ENCODE measurements at places on chromosomes 6 and 20.

DNA sequence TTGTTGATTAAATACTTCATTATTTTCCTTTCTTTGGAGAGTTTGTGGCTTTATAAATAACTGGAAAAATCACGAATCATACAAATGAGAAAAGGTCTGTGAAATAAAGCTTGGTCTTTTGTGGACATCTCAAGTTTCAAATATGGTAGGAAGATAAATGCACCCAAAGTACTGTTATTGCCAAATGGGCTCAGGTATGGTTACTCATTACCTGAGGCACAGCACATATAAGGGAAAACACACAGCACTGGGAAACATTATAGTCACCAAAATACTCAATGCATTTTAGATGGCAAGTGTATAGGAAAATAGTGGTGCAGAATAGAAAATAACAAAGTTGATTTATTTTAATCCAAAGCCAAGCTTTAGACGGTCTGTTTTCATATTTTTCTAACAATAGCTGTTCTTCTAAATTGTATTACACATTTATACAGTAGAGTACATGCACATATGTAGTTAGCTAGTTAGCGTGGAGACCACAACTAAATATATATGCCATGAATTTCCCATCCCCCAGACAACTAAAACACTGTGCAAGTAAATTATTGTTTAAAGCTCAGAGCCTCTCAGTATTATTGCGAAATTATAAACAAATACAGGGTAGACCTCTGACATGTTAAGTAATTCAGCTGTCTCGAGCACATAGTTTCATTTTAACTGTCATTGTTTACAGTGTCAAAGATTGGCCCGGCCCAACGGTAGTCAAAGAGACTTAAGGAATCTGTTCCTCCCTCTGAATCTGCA, 336.0 kb downstream of the SYNE1 start:
- no peak for DNase-seq

DNA sequence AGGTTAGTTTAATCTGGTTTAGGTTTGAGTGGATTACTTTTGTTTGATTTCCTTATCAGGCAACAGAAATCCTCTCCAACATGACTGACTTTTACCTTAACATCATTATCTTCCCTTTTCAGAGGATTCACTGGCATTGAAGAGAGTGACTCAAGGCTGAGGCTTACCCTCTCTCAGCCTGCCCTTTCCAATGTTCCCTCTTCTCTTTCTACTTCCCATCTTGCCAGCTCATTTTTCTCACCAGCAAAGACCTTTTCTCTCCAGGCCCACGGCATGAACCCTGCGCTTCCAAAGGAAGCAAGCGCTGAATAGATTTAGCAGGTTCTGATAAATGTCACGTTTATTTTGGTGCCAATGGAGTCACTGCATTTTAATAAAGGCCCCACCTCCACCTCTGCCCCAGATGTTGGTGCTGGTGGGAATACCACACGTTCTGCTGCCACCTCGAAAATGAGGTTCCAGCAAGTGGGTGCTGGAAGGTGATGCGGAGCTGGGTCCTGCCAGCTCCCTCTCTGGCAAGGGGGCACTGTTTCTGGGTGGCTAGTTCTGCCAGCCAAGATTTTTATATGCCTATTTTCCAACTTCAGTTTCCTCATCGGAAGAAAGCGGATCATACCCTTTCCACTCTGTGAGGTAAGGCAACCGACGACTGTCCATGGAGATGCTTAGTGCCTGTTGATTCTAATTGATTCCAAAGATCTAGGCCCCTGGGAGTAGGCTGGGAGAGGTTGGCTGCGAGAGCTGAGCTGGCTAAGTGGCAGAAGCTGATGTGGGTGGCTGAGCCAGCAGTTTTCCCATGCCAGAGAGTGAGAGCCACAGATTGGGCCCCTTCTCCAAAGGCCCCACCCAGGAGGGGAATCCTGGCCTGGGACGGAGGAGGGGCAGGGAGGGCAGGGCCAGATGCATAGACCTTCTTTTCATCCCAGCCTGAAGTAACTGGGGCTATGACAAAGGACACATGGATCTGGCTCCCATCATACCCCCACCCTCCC, 87.7 kb upstream of the MAFB start:
- no peak for DNase-seq

- DNase-seq = no peak
These were observed 42.6 kb upstream of the SUPT3H start for GRCh38 chr6:45420083-45420908.

DNA sequence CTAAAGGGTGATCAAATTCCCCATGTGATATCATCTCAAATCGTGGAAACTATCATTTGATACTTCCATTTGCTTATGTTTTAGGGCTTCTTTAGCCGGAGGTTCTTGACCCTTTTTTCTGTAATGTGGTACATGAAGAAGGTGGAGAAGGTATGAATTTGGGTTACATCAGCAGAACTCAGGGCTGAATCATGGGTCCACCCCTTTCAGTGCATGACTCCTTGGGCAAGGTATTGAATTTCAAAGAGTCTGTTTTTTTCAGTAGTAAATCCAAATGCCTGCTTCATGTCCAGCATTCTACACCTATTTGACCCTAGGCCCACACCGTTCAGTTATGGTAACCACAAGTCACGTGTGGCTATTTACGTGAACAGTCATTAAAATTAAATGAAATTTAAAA, 30.6 kb upstream of the QKI start:
- no peak for DNase-seq

DNA sequence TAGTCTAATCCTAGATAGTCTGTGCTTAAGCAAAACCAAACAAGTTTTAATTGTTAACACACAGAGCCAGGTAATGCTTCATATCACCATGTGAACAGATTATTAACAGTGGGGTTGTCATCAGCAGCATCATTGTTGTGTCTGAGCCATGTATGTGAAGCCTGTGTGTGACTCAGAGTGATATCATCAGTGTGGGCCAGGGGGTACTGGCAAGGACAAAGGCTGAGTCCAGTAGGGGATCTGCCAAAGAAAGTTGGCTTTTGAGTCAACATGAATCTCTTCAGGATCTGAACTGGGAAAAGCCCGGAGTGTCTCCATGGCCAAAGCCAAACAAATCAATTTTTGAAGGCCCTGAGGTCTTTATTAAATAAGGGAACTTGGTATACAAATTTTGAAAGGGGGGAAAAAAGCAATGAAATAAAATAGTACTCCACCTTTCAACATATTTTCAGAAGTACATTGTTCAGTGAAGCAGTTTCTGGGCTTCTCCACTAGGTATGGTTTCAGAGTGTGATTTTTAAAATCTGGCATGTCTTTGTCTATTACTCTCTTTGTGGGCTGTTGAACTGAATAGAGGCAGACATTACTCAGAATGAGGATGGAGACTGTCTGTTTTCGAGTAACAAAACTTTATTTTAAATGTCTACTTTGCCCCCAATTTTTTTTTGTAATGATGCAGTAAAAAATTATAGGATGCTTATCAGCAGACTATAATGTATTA, 444.2 kb upstream of the JAG1 start:
- no peak for DNase-seq

- no peak for DNase-seq
These were observed 8.3 kb upstream of the ZNF318 start for GRCh38 chr6:43377710-43378229.

DNA sequence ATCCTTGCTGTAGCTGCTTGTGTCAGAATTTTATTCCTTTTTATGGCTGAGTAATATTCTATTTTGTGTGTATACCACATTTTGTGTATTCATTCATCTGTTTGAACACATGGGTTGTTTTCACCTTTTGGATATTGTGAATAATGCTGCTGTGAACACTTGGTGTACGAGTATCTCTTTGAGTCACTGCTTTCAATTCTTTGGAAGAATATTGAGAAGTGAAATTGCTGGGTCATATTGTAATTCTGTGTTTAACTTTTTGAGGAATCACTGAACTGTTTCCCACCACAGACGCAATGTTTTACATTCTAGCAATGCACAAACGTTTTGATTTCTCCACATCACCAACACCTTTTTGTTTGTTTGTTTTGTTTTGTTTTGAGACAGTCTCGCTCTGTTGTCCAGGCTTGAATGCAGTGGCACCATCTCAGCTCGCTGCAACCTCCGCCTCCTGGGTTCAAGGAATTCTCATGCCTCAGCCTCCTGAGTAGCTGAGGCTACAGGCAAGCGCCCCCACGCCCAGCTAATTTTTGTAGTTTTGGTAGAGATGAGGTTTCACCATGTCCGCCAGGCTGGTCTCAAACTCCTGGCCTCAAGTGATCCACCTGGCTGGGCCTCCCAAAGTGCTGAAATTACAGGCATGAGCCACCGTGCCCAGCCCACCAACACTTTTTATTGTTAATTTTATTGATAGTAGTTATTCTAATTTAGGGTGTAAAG, 21.7 kb downstream of the CPXM1 start:
- no peak for DNase-seq

DNA sequence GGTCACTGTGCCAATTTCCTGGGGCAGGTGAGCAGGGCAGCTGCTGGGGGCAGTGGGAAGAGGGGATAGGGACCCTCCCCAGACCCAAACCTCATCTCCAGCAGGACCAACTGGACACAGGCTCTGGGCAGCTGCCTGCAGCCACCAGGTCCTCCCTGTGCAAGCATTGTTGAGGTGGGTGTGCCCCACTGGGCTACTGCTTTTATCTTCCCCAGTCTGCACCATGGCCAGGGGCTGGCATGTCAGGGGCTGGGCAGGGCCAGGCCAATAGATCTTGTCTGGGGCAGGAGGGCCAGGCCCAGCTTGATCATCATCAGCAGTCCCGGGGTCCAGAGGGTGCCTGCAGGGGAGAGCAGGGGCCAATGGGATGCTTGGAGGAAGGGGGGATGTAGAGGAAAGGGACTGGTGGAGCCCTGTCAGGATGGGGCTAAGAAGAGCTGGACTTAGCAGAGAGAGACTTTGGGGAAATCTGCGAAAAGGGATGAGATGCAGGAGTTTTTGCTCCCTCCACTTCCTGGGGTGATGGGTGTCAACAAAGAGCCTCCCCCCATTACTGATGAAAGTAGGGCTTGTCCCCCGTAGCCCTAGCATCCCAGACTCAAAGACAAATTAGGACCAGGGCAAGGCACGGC, 5.7 kb downstream of the EBF4 start:
- no peak for DNase-seq

GRCh38 chr20:37558779-37559178, 31.1 kb upstream of the BLCAP start:
- no peak for DNase-seq

GRCh38 chr20:20292472-20292871, 75.4 kb upstream of the INSM1 start:
- no peak for DNase-seq

DNA sequence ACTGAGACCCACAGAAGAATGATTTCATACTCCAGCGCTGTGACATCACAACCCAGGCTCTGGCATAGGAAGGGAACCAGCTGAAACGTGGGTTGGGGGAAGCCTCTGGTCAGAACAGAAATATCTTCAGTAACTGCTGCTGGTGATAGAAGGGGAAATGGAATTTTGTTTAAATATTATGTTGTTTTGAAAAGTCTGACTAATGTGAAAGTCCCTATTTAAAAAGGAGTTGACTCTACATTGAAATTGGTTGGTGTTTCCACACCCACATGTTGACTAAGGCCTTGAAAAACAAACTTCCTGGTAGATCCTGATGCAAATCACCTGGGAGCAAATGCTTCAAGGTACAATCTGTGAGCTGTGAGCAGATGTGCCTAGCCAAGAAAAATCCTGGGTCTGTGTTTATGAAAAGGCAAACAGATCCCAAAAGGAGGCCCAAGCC, 24.5 kb upstream of the TCP11 start:
- peak; percentile 65 for DNase-seq

Measured in NCI-H774 (cell line).